Kasumi-1 (cell line): ENCODE measurements at places on chromosomes 16 and 17.

DNA sequence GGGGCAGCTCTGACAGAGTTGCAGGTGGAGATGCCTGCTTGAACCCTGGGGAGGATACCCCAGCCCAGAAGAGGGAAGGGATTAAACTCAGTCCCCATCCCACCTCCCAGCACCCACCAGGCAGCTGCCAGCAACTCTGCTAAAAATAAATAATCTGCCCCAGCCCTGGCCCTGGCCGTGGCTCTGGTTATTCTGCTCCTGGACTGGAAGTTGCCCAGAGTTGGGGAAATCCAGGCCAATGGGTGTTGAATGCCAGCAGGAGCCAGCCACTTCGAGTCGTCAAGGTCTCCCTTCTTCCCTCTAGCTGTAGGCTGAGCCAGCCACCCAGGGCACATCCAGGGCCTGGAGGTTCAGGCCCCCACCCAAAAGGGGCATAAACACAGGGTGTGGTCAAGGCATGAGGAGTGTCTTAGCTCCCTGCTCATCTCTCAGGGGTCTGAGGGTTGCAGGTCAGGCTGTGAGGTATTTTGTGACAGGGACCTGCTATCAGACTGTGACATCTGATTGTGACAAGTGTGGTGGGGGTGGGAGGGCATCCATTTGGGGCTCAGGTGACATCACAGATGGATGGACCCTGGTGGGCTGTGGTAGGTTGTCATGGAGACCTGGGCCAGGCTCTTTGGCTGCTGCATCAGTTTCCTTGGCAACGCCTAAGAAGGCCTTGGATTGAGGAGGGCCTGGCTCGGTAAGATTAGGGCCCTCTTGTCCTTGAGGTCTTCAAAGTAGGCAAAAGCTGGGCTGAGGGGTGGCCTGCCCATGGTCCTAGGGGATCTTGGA, 1.0 kb upstream of the RRAD start:
- no peak for DNase-seq

- DNase-seq = no peak
Measured at GRCh38 chr16:56606071-56606475, 2.3 kb upstream of the MT2A start.

DNA sequence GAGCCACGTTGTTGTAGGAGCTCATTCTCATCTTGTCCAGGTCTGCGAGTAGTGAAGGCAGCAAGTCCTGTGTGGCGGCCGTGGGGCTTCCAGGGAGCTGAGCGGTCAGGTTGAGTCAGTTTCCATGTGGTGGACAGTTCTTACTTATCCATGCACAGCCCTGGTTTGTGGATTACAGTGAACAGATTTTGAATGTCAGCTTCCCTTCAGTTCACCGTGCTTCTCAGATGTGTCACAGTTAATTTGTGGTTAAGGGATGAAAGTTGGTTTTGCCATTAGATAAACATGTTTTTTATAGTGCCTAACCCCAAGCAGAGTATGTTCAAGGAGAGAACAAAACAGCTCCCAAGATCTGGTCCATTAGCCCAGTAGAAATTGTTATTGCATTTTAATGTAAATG, 103.1 kb downstream of the RPTOR start:
- no peak for DNase-seq

DNA sequence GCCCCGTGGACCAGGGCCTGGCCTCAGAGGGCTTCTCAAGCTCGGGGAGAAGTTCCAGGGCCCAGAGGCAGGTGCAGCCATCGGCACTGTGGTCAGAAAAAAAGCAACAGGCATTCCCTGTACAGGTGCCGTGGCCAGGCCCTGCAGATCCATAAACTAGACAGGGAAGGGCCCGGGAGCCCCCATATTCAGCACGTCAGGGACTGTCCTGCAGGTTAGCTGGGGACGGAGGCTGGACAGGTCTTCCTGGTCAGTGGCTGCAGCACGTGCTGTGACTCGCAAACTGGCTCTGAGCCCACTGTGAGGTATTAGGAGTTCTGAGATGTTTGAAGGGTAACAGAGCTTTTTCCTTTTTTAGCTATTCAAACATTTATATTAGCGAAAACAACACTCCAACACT, 15.0 kb upstream of the C16orf95 start:
- no peak for DNase-seq

DNA sequence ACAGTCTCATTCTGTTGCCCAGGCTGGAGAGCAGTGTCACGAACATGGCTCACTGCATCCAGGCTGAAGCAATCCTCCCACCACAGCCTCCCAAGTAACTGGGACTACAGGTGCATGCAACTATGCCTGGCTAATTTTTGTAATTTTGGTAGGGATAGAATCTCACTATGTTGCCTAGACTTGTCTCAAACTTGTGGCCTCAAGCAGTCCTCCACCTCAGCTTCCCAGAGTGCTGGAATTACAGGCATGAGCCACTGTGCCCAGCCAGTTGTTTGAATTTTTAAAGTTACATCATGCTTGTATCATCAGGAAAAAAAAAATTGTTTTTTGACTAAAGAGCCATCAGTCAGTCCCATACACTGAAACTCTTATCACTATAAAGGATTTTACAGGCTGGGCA, 17.1 kb upstream of the VPS4A start:
- no peak for DNase-seq
